ENCODE measurements at places on chromosomes 11 and 22.

GRCh38 chr11:44862558-44863101 lies 88.1 kb downstream of the TP53I11 start:
- no peak for DNase-seq

DNA sequence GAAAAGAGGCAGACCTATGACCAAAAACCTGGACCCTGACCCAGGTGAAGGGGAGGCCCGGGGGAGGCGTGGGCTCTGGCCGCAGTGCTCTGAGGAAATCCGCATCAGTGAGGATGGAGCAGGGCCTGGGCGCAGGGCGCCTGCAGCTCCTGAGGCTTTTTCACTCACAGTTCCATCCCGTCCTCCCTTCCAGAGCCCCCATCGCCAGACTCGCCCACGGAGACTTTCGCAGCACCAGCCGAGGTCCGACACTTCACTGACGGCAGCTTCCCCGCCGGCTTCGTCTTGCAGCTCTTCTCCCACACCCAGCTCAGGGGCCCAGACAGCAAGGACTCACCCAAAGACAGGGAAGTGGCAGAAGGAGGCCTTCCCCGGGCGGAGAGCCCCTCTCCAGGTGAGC lies 5.4 kb downstream of the SPINDOC start:
- DNase-seq: no peak

GRCh38 chr22:30251711-30252110 lies 5.2 kb upstream of the LIF start:
- no peak for DNase-seq

DNA sequence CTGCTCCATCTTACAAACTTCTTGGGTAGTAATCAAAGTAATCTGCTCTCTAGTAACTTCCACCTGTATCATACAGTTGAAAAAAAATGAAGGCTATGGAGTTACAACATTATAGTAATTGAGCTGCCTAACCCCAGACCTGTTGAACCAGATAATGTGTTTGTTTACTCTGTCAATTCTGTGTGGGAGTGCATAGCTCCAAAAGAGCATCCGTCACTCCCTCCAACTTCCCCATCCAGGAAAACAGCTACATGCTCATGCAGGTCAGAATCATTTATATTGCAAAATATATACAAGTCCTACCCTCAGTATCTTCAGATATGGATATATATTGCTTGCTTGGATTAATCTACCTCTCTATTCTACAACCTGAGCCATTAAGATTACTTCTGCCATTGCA lies 244.0 kb upstream of the ANO5 start:
- DNase-seq: no peak

DNA sequence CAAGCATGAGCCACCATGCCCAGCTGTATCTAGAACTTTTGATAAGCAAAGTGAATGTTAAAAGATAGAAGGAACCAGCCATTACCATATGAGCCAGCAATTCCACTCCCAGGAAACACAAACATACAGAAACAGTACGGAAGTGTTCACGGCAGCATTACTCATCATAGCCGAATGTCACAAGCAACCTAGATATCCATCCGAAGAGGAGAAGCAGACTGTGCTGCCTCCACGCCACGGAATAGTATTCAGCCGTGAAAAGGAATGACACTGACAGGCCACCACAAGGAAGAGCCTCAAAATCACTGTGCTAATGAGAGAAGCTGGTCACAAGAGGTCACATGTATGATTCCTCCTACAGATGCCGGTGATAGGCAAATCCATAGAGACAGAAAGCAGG lies 17.6 kb upstream of the MGAT3 start:
- no peak for DNase-seq

GRCh38 chr11:111631666-111632039 lies 29.4 kb downstream of the SIK2 start:
- DNase-seq: no peak

GRCh38 chr11:3157381-3158130 lies 7.6 kb downstream of the OSBPL5 start:
- no peak for DNase-seq
